H1 (cell line): ENCODE measurements at places on chromosomes 7 and 10.

DNA sequence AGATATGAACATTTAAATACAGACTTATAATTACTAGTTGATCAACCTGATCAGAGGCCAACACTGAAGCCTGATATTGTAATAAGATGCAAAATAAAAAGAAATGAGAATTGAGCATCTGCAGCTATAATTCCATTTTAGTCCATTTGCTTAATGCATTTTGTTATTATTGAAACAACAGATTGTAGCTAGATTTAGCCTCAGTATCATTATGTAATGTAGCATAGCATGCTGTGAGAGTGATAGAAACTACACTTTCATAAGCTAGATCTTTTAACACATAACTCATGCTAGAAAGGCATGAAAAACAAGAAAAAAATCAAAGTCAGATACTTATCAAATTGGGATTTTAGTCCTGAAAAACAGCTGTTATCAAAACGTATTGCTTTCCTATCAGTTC, 292.7 kb upstream of the ADARB2 start:
- DNase-seq: no peak

- DNase-seq: no peak
Measured at GRCh38 chr10:22087402-22087738, 83.8 kb upstream of the DNAJC1 start.

DNA sequence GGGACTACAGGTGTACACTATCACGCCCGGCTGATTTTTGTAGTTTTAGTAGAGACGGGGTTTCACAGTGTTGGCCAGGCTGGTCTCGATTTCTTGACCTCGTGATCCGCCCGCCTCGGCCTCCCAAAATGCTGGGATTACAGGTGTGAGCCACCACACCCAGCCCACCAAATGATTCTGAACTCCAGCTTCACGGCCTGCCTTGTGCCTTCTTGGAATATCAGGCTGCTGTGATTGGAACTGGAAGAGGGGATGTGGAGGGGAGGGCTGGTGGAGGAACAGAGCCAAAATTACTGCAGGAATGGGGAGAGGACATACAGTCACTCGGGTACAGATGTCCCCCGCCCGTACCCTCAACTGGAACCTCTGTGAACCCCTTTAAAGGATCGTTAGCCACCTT, 268.4 kb downstream of the ACTR3B start:
- no peak for DNase-seq

- DNase-seq: no peak
Measured at GRCh38 chr7:116095396-116095795, 64.8 kb upstream of the TFEC start.

DNA sequence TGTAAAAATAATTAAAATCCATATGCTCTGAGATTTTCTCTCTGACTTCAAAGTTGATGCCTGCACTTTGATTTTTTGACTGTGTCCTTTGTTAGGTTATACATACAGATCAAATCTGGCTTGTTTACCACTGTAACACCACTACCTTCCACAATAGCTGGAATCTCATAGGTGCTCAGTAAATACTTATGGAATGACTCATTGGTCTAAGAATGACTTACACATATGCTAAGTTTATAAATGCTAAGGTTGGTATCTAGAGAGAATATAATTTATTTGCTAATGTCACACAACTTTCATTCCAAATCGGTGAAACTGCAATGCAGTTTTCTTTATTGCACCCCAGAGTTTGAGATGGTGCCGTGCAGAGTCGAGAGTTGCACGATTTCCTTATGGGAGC, 578.5 kb downstream of the SH2D4B start:
- DNase-seq: no peak

DNA sequence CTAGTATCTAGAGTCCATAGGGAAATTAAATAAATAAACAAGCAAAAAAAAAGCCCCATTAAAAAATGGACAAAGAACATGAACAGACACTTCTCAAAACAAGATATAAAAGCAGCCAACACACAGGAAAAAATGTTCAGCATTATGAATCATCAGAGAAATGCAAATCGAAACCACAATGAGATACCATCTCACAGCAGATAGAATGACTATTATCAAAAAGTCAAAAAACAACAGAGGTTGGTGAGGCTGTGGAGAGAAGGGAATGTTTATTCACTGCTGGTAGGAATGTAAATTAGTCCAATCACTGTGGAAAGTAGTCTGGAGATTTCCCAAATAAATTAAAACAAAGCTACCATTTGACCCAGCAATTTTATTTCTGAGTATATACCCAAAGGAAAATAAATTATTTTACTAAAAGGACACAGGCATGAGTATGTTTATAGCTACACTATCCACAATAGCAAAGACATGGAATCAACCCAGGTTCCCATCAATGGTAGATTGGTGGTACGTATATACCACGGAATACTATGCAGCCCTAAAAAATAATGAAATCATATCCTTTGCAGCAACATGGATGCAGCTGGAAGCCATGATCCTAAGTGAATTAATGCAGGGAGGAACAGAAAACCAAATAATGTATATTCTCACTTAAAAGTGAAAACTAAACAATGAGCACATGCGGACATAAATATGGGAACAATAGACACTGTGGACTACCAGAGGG, 366.5 kb upstream of the SEMA3C start:
- no peak for DNase-seq

GRCh38 chr7:107394276-107394675, 75.6 kb upstream of the GPR22 start:
- DNase-seq: no peak

GRCh38 chr10:116888380-116889055, 39.2 kb downstream of the ENO4 start:
- DNase-seq: peak; percentile 39

- peak; percentile 50 for DNase-seq
Measured at GRCh38 chr7:98879198-98879978, 1.1 kb downstream of the TRRAP start.

- DNase-seq: no peak
Measured at GRCh38 chr7:45328403-45328981, 170.9 kb downstream of the RAMP3 start.

- no peak for DNase-seq
Measured at GRCh38 chr10:66162560-66163143, 763.2 kb upstream of the LRRTM3 start.

DNA sequence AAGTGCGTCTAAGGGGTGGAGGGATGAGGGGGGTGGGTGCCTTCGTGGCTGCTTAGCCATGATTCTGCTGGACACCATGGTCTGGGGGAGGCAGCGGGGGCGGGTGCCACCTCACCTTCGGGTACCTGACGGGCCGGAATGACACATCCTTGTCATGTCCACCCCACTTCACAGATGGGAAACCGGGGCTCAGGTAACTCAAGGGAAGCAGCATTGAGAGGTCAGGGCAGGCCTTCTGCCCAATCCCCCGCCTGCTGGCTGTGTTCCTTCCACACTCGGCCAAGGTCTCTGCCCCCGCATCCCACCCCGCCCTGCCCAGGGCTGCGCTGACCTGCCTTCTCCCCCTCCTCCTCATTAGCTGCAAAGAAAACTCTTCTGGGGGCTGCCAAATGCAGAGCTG, 598.0 kb downstream of the PTPRN2 start:
- DNase-seq: no peak

- no peak for DNase-seq
Measured at GRCh38 chr10:112525200-112525599, 78.2 kb downstream of the VTI1A start.

GRCh38 chr10:43686414-43686813, 37.7 kb upstream of the ZNF32 start:
- DNase-seq: no peak

DNA sequence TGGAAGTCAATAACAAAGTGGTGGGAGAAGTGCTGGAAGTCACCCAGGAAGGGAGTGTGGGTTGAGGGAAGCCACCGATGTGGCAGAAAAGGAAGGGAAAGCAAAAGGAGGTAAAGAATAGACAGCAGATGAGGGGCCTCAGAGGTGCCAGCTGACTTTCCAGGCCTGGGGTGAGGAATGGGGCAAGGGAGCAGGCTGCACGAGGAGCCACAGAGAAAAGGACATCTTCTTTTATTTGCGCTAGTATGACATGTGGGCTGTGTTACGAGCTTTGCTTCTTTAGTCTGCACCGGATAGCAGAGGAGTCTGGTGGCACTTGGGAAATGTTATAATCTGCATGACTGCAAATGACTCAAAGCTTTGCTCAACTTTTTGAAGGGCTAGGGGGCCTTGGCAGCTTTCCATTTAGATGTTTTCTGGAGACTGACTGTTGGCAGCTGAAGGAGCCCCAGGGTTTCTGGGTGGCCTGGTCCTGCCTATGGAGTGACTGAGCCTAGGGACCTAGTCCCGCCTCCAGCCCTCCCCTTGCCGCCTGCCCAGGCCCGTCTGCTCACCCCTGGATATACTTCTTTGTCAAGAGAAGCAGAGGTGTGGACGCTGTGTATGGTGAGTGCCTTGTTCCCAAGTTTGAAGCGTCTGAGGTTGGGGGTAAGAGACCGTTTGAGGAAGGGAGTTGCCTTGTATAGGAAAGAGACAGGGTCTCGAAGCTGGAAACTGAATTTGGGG, 5.1 kb downstream of the PRXL2A start:
- no peak for DNase-seq

DNA sequence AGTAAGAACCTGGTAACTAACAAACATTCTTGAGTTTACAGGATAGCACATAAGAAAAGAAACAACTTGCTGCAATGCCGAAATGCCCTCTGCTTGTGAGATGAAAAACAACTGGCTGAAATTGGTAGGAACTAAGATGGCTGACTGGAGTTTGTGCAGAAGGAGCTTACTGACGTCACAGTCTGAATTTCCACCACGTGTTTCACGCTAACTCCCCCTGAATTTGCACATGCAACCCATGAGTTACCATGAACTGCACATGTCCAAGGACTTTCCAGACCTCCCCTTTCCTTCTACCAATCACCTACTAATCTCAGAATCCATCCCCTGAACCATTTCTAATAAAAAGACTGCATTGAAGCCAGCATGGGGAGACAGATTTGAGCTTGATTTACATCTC, 86.3 kb upstream of the KCND2 start:
- no peak for DNase-seq

DNA sequence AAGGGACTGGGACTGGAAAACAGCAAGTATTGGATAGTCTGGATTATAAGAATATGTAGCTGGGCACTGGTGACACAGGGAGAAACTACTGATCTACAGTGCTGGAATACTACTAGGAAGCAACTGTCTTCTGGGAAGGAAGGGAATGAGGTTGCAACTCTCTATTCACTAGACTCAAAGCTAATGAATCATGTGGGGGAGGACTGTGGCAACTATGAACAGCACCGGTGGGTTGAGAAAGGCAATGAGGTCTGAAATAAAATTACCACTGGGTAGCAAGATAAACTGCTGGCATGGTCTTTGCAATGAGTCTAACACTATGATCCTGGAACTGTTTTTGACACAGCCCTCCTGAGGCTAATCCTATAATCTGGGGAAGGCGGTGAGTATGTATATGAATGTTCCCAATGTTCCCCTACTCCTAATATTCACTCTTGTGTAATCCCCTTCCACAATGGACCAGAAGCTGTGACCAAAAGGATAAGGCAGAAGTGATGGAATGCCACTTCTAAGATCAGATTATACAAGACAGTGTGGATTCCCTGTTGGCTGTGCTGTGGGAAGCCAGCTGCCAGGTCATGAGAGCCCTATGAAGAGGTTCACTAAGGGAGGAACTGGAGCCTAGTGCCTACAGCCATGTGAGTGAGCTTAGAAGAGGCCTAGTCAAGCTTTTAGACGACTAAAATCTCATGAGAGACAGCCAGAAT, 101.3 kb upstream of the DNAJB12 start:
- no peak for DNase-seq

GRCh38 chr7:50953820-50954219, 171.1 kb upstream of the GRB10 start:
- peak; percentile 23 for DNase-seq

- peak; percentile 69 for DNase-seq
Measured at GRCh38 chr7:1290026-1290678, 57.5 kb downstream of the UNCX start.

- no peak for DNase-seq
Measured at GRCh38 chr10:35015843-35016408, 74.2 kb downstream of the CUL2 start.

DNA sequence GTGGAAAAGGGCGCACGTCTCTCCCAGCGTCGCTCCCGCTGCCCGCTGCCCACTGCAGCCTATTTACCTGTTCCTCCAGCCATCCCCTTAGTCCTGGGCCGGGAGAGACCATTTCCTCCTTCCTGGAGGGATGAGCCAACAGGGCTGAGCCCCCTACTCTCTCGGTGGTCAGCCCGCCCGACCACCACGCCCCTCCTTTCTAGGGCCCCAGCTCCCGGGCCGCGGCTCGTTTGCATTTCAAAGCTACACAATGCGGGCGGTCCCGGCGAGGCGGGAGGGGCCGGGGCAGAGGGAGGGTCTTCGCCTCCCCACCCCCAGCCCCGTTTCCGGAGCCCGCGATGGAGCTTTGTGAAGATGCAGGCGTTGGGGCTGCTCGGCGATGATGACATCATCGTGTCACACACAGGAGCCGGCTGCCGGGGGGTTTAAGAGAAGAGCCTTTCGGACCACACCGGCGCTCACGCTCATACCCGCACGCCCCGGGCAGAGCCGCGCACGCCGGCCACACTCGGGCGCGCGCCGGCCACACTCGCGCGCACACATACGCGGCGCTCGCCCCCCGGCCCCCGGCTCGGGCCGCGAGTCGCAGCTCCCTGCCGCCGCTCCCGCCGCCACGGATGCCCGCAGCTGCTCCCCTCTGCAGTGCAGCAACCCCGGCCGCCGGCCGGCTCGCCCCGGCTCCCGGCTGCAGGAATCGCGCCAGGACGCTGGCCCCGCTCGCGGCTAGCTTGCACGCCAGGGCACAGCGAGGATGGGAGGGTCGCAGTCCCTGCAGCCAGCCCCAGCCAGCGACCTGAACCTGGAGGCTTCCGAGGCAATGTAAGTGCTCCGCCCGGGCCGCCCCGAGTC, 107.7 kb upstream of the BTBD16 start:
- peak; percentile 84 for DNase-seq
